Placental pericyte (primary cell): ENCODE measurements at places on chromosomes 2 and 18. TPM values are rescaled to one million over a fixed set of nuclear protein-coding genes. Genes with fewer than 3 reads are reported as not detected.

The TNS1 gene
- 48.1 and 164 TPM in 2 replicates for total RNA-seq

The ABCB11 gene
- not detected in 2 replicates for total RNA-seq

The CBLN2 gene
- total RNA-seq, result 13.9 TPM in 1 of 2 replicates, not detected in the other

The CEP192 gene
- total RNA-seq, result 15.3 and 40.8 TPM in 2 replicates

The CHMP1B gene
- 51.1 and 54.3 TPM in 2 replicates for total RNA-seq

The CHRNG gene
- not detected in 2 replicates for total RNA-seq

The FSIP2 gene
- total RNA-seq, result 0.22 and 0.43 TPM in 2 replicates

The TRIM54 gene
- total RNA-seq, result not detected in 2 replicates

The SLC9A2 gene
- total RNA-seq, result not detected in 2 replicates

The GKN1 gene
- 0.22 TPM in 1 of 2 replicates, not detected in the other for total RNA-seq

The CXCR1 gene
- total RNA-seq, result not detected in 2 replicates

The CCDC138 gene
- total RNA-seq, result 3.3 and 6.6 TPM in 2 replicates

The CDKL4 gene
- total RNA-seq, result 0.88 and 3.7 TPM in 2 replicates

The CD28 gene
- total RNA-seq, result not detected in 2 replicates

The NOSTRIN gene
- total RNA-seq, result under 0.01 and 1.0 TPM in 2 replicates

The CHRNA1 gene
- 0.66 and 3.1 TPM in 2 replicates for total RNA-seq

The SERPINB13 gene
- not detected in 2 replicates for total RNA-seq

The TSPYL6 gene
- total RNA-seq, result not detected in 2 replicates

The GPR45 gene
- total RNA-seq, result 0.22 TPM in 1 of 2 replicates, not detected in the other

The THSD7B gene
- total RNA-seq, result under 0.01 TPM in 1 of 2 replicates, not detected in the other

The EMX1 gene
- not detected in 2 replicates for total RNA-seq

The ABCB6 gene
- total RNA-seq, result 22.3 and 24.8 TPM in 2 replicates

The SKOR2 gene
- not detected in 2 replicates for total RNA-seq

The HOXD4 gene
- total RNA-seq, result 0.22 and 1.4 TPM in 2 replicates

The TBR1 gene
- under 0.01 TPM in 1 of 2 replicates, not detected in the other for total RNA-seq

The CNTNAP5 gene
- not detected in 2 replicates for total RNA-seq

The PROKR1 gene
- total RNA-seq, result not detected in 2 replicates

The CELF4 gene
- not detected in 2 replicates for total RNA-seq

The POMC gene
- total RNA-seq, result 0.22 TPM in 1 of 2 replicates, not detected in the other

The CFC1 gene
- total RNA-seq, result not detected in 2 replicates

The STPG4 gene
- 0.66 and 1.6 TPM in 2 replicates for total RNA-seq

The ATP6V1C2 gene
- total RNA-seq, result under 0.01 and 0.14 TPM in 2 replicates

The DCDC2C gene
- not detected in 2 replicates for total RNA-seq

The HOXD1 gene
- 0.14 TPM in 1 of 2 replicates, not detected in the other for total RNA-seq

The DUSP11 gene
- total RNA-seq, result 24.9 and 33.5 TPM in 2 replicates

The IL1A gene
- total RNA-seq, result 28.6 and 48.6 TPM in 2 replicates

The THAP4 gene
- total RNA-seq, result 50.8 and 62.6 TPM in 2 replicates

The ACVR2A gene
- 8.9 and 44.2 TPM in 2 replicates for total RNA-seq

The PLEKHH2 gene
- total RNA-seq, result 1.1 and 3.4 TPM in 2 replicates

The FIGN gene
- 1.3 and 2.9 TPM in 2 replicates for total RNA-seq

The UGT1A8 gene
- not detected in 2 replicates for total RNA-seq

The HEATR5B gene
- 18.4 and 36.7 TPM in 2 replicates for total RNA-seq

The ICA1L gene
- total RNA-seq, result 3.9 and 6.1 TPM in 2 replicates

The TEKT4 gene
- total RNA-seq, result not detected in 2 replicates

The GREB1L gene
- 0.44 and 5.3 TPM in 2 replicates for total RNA-seq

The ACTR3 gene
- total RNA-seq, result 232 and 569 TPM in 2 replicates

The MAB21L4 gene
- total RNA-seq, result not detected in 2 replicates

The GPAT2 gene
- 1.3 TPM in 2 replicates for total RNA-seq

The GALR1 gene
- not detected in 2 replicates for total RNA-seq

The RAPGEF4 gene
- 0.14 and 0.44 TPM in 2 replicates for total RNA-seq

The ACOXL gene
- total RNA-seq, result not detected in 2 replicates

The STRN gene
- total RNA-seq, result 14.9 and 16.8 TPM in 2 replicates
